NCI-H2029 (cell line): ENCODE measurements at places on chromosomes 12 and 14.

GRCh38 chr12:49089821-49090773 lies 4.5 kb downstream of the DHH start:
- no peak for DNase-seq

DNA sequence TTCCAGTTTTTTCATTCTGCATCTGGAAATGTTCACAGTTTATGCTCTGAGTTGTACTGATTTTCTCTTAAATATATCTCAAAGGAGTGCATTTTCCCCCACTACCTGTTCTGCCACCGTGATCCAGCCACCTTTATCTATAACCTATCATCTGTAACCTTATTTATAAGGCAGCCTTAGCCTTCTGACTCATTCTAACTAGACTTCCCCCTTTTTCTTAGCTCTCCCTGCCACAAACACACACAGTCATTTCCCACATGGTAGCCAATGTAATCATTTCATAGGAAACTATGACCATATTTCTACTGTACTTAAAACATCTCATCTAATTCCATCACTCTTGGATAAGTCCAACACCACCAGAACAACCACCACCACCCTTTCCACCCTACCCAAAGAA lies 10.8 kb upstream of the GYS2 start:
- DNase-seq: no peak

GRCh38 chr12:5096241-5096924 lies 52.7 kb downstream of the KCNA5 start:
- no peak for DNase-seq

DNA sequence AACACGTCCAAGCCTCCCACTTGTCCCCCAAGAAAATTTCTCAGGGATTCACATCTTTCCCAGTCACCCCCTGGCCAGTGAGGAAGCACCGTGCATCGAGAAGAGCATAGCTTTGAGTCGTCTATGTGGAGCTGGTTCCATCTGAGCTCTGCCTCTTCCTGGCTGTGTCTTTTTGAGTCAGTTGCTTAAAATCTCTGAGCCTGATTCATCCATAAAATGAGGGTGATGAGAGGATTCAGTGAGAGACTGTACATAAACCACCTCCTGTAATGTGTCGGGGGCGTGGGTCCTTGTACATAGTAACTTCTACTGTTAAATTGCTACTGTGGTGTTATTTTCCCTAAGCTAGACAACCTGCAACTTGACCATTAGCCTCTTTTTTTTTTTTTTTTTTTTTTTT lies 13.8 kb downstream of the CD9 start:
- no peak for DNase-seq

DNA sequence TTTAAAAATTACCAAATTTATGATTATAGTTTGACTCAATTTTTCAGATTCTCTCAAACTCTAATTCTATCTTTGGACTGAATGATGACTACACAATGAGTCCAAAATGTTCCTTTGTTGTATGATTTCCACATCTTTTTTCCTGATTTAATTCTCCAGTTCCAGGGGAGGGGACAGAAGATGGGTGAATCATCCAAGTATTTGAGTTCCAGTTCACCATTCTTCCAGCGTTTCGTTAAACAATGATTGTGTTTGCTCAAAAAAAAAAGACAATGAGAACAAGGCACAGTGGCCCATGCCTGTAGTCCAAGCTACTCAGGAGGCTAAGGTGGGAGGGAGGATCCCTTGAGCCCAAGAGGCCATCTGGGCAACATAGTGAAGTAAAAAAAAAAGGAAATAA lies 23.8 kb downstream of the BAZ1A start:
- no peak for DNase-seq

- DNase-seq: no peak
Observed at GRCh38 chr14:50533241-50533705, 904 bp upstream of the MAP4K5 start.

- no peak for DNase-seq
Observed at GRCh38 chr12:39892146-39892545, 213.7 kb downstream of the SLC2A13 start.

DNA sequence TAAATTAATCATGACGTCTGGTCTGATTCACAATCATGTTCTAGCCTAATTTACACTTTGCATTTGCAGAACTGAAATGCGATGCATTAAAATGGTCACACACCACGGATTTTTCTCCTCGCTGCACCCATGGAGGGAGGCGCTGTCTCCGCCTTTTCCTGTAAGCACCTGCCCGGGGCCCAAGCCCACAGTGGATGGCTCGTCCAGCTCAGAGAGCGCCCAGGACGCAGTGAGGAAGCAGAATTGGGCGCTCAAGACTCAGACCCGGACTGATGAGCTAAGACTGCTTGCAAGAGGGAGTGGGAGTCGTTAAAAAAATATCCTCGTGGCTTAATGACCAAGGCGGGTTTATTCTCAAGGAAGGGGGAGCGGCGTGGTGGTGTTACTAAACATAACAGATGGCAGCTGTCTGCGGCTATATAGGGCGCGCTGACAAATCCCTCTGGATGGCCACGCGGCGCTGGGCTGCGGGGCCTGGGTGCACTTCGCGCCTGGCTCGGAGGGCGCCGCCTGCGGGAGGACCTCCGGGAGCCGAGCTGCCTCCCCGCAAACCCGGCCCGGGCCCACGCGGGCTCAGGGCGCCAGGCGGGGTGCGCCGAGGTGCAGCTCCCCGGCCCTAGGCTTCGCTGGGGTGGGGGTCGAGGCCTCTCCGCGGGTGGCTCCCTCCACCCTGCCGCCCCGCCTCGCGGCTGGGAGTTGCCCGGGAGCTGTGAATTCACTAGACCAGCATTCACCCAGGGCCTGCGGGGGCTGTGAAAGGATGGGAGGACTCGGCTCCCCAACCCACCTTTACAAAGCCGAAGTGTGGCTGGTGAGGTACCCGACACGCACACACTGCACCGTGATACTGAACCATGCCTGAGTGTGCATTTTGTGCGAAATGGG lies 78.7 kb downstream of the PPM1A start:
- DNase-seq: peak; percentile 83

DNA sequence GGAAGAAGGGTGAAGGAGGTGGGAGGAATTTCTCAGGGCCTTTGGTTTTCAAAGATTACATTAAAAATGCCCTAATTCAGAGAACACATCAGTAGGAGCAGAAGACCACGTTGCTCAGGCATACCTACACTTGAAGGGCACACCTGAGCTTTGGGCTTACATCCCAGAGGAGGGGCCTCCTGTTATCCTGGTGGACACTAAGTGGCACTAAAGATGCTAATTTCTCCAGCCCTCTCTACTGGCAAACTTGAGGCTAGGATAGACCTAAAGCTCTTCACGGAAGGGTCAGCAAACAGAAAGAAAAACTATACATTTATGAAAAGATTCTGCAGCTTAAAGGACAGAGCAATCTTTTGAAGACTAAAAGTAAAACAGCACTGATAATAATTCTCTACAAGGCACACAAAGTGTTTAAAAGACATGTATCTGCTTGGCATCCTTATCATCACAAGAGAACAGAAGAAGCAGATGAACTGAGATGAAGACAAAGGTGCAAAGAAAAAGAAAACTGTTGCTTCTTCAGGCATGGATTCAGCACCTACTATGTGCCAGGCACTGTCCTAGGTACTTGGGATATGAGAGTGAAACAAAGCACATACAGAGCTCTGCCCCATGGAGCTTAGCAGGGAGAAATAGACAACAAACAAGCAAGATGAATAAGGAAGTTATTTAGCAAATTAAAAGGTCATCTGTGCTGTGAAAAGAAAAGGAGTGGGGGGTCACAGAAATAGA lies 137.5 kb downstream of the NUAK1 start:
- no peak for DNase-seq

- DNase-seq: no peak
Observed at GRCh38 chr12:82089369-82090121, 268.6 kb downstream of the CCDC59 start.

- DNase-seq: no peak
Observed at GRCh38 chr12:114361545-114361944, 44.4 kb downstream of the TBX5 start.

DNA sequence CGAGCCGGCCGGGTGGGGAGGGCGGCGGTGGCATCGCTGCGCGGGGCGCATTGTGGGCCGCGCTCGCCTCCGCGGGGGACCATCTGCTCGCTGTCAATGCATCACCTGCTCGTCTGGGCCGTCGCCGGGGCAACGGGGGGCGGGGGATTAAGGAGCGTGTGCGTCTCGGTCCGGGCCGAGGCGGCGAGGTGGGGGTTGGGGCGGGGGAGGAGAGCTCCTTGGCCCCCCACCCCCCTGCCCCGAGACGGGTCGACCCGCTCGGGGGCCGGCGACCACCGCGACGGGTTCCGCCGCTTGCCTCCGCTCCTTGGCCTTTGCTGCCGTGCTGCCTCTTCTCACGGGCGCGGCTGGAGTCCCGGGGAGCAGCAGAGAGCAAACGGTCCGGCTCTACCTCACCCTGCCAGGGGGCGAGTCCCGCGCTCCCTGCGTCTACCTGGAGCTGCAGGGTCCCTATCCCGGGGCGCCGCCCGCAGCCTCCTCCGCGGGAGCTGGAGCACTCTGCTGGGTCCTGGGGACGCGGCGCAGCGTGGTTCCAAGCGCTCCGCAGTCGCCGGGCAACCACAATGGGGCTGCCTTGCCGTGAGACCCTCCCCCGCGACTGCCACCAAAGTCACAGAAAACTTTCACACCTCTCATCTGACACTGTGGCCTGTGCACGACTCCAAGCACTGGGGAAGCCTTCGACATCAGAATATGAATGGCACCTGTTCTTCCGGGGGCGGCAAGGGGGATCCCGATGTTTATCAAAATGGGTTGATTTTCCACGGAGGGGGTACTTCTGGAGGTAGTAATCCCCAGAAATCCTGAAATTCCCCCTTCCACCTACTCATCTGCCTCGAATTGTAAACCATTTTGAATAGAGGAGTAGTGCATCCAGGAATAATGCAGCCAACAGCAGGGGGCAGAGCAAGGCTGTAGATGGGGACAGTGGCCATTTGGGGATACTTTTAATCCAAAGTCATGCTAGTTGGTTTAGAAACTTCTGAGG lies at the start of gene C12orf42:
Gene C12orf42 (minus strand): TSS at position 500 of the 988 bp plus-strand sequence. CDS start 17,542 bp downstream, outside the sequence.
- DNase-seq: peak; percentile 63

DNA sequence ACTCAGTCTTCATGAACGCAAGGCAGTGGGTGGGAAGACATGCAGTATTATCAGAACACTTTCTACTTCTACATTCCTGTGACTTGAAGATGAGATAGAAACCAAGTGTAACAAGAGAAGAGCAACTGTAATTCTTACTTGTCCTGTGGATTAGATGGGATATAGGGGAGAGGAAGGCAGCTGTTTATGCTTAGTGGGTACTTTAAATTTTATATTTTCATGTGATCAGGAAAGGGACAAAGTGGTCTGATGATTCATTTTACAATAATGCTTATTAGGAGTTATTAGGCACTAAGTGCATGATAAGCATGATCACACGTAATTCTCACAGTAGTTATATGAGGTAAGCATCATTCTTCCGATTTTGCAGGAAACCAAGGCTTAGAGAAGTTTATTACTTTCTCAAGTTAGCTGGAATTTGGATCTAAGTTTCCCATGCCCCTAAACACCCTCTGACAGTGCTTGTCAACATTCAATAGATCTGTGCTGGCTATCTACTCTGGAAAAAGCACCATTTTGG lies 52.7 kb downstream of the PTGER2 start:
- no peak for DNase-seq

GRCh38 chr12:57215065-57215464 lies 1.5 kb upstream of the NXPH4 start:
- no peak for DNase-seq

DNA sequence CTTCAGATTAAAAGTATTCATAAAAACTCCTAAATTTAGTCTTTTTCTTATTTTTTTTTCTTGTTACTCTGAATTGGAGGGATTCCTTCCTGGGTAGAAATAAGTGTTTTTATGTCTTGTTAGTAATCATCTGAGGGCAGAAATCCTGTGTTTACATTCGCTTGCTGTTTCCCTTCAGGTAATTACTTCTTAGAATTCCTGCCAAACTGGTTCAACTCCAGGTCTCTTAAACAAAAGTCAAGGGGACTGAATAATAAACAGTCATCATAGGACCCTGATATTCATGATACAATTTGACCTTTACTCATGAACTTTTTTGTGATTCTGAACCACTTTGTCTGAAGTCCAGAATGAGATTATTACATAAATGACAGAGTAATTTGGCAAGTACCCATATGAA lies 843.9 kb downstream of the FLRT2 start:
- no peak for DNase-seq

GRCh38 chr14:77027538-77028383 lies 747 bp downstream of the IRF2BPL start:
- no peak for DNase-seq

- no peak for DNase-seq
Observed at GRCh38 chr14:33515441-33515840, 435.4 kb downstream of the EGLN3 start.

GRCh38 chr14:52937306-52937705 lies 13.5 kb downstream of the FERMT2 start:
- DNase-seq: no peak

DNA sequence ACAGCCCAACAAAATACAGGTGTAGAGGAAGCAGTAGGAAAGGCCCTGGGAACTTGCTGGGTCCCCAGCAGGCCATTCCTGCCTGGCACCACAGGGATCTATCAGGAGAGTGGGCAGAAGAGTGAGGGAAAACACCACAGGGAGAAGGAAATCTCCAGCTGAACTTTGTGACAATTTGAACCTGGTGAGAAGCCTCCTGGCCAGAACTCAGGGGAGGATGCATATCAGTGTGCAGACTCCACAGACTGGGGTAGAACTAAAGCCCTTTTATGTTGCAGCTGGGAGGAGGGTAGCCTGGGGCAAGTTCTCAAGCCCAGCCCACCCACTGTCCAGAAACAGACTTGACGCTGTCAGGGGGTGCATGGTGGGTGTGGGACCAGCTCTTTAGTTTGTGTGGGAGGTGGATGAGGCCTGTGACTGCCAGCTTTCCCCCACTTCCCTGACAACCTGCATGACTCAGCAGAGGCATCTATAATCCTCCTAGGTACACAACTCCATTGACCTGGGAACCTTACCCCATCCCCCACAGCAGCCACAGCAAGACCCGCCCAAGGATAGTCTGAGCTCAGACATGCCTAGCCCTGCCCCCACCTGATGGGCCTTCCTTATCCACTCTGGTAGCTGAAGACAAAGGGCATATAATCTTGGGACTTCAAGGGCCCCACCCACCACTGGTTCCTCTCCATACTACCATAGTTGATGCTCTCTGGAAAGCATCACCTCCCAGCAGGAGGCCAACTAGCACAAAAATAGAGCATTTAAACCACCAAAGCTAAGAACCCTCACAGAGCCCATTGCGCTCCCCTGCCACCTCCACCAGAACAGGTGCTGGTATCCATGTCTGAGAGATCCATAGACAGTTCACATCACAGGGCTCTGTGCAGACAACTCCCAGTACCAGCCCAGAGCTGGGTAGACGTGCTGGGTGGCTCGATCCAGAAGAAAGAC lies 28.9 kb downstream of the PNN start:
- no peak for DNase-seq

GRCh38 chr12:124392271-124392666 lies 97.4 kb downstream of the RFLNA start:
- no peak for DNase-seq

- DNase-seq: no peak
Observed at GRCh38 chr12:29768372-29768771, 15.4 kb downstream of the TMTC1 start.

- DNase-seq: no peak
Observed at GRCh38 chr12:76706101-76706500, 57.8 kb upstream of the ZDHHC17 start.

GRCh38 chr14:60977847-60978246 lies 3.0 kb downstream of the TRMT5 start:
- peak; percentile 60 for DNase-seq

GRCh38 chr12:85627584-85627983 lies 208.6 kb downstream of the RASSF9 start:
- no peak for DNase-seq

GRCh38 chr12:120157678-120158077 lies 36.8 kb downstream of the GCN1 start:
- no peak for DNase-seq
